ENCODE measurements at places on chromosomes 7 and 10. TPM values are rescaled to one million over a fixed set of nuclear protein-coding genes. Genes with fewer than 3 reads are reported as not detected.

Gene EPHA1
- 6.0 TPM for total RNA-seq

Gene PLCE1
- total RNA-seq: 0.47 TPM

Gene HDAC9
- 28.6 TPM for total RNA-seq

Gene PAPOLB
- total RNA-seq: not detected

Gene MAT1A
- total RNA-seq: not detected

Gene BTBD16
- not detected for total RNA-seq

Gene GRM8
- 1.6 TPM for total RNA-seq

Gene HOXA11
- total RNA-seq: not detected

Gene OR2A42
- 0.15 TPM for total RNA-seq

Gene AOAH
- 5.9 TPM for total RNA-seq

Gene ASB15
- total RNA-seq: not detected

Gene ZPBP
- total RNA-seq: not detected

Gene ABI1
- 43.1 TPM for total RNA-seq

Gene SPAG6
- 2.3 TPM for total RNA-seq

Gene SRI
- total RNA-seq: 60.6 TPM

Gene NYAP1
- total RNA-seq: 1.2 TPM

Gene RBM20
- 0.28 TPM for total RNA-seq

Gene CDC14C
- 0.54 TPM for total RNA-seq

Gene HKDC1
- 0.30 TPM for total RNA-seq

Gene SEMA3E
- 2.0 TPM for total RNA-seq

Gene GDF10
- 0.28 TPM for total RNA-seq

Gene GIMAP5
- total RNA-seq: not detected

Gene SAP25
- 1.5 TPM for total RNA-seq

Gene KAZALD1
- total RNA-seq: 0.77 TPM

Gene PRRT4
- not detected for total RNA-seq

Gene OR2A7
- 0.15 TPM for total RNA-seq

Gene ICA1
- total RNA-seq: 5.8 TPM

Gene BRAT1
- total RNA-seq: 52.2 TPM

Gene UTF1
- not detected for total RNA-seq

Gene MUC3A
- total RNA-seq: 0.80 TPM

Gene FFAR4
- total RNA-seq: 0.04 TPM

Gene CDNF
- total RNA-seq: 1.8 TPM

Gene MLLT10
- 55.7 TPM for total RNA-seq

Gene CDHR1
- total RNA-seq: 2.7 TPM

Gene LMTK2
- total RNA-seq: 14.1 TPM

Gene NUTM2E
- total RNA-seq: 0.09 TPM

Gene TRPV5
- total RNA-seq: not detected

Gene MRM2
- 30.6 TPM for total RNA-seq

Gene PDK4
- not detected for total RNA-seq
